ENCODE measurements at places on chromosomes 3 and 15. TPM values are rescaled to one million over a fixed set of nuclear protein-coding genes. Genes with fewer than 3 reads are reported as not detected.
A peak's percentile ranks its signal among the peaks of the same experiment; 100 is the strongest.

- DNase-seq: no peak
- no peak overlapping the region for H3K27ac ChIP-seq
- H3K4me3 ChIP-seq: no peak overlapping the region
- no peaks in the 10 kb centered on the region for H3K36me3 ChIP-seq
- no peaks in the 10 kb centered on the region for H3K27me3 ChIP-seq
Observed at GRCh38 chr15:57704441-57704840, 2.1 kb upstream of the POLR2M start.

DNA sequence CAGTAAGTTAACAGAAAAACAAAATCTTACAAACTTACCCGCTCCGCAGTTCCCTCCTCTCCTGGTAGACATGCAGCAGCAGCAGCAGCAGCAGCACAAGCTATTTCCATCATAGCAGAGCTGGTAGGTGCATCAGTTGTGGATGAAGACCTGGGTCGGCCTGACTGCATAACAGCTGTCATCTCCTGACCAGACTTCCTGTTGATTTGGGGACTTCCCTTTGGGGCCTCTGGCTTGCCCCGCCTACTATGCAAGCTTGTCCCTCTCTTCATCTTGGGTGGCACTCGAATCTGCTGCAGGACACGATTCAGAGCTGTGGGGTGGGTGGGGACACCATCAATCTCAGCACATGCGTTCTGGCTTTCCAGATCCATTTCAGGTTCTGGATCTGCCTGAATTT lies 65.7 kb downstream of the TMCC1 start:
- peak; percentile 69 for DNase-seq
- no peaks in the 10 kb centered on the region for H3K27me3 ChIP-seq
- no peaks in the 10 kb centered on the region for H3K4me1 ChIP-seq
- H3K27ac ChIP-seq: no peak overlapping the region
- H3K36me3 ChIP-seq: no peaks in the 10 kb centered on the region
- no peak overlapping the region for H3K4me3 ChIP-seq

GRCh38 chr15:93179072-93179471 lies 90.1 kb upstream of the RGMA start:
- H3K27ac ChIP-seq: no peak overlapping the region
- H3K4me1 ChIP-seq: peaks cover 8% of the 10 kb centered on the region
- no peaks in the 10 kb centered on the region for H3K27me3 ChIP-seq
- no peak for DNase-seq

DNA sequence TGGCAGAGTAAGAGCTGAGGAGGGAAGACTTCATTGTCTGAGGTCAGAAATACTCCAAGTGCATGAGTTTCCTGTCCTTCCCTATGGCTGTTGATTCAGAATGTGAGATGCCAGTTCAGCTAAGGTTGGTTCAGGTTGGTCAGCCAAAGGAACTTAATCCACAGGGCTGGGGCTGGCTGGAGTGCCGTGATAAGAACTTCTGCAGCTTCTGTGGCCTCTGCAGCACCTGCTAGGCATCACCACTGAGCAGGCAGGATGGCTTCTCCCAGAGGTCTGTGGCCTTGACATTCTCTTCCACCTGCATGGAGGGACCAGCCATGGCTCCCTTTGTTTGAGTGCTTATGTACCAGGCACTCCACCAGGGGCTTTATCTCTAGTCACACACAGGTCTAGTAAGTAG lies 109.5 kb upstream of the PLXNA1 start:
- DNase-seq: no peak
- H3K4me3 ChIP-seq: no peak overlapping the region
- no peaks in the 10 kb centered on the region for H3K27me3 ChIP-seq
- no peaks in the 10 kb centered on the region for H3K36me3 ChIP-seq
- no peaks in the 10 kb centered on the region for H3K4me1 ChIP-seq

DNA sequence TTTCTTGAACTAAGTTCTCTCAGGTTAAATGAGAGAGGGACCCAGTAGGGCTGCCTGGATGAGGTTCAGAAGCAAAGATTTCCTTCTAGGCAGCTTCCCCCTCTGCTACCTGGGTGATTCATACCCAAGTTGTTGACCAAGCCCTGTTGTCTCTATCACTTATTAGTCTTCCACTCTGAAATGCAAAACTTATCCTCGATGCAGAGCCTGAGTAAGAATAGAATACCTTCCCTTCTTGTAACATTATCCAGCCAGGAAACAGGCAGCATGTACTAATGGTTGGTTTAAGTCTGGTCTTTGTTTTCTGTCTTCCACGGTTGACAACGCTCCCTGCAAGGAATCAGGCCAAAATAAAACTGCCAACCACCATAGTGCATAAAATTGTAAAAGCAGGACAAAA lies 377.3 kb downstream of the MECOM start:
- H3K27me3 ChIP-seq: no peaks in the 10 kb centered on the region
- no peak for DNase-seq
- H3K4me3 ChIP-seq: no peak overlapping the region

GRCh38 chr3:182683453-182683852 lies 109.9 kb upstream of the ATP11B start:
- no peak for DNase-seq
- peaks cover 3% of the 10 kb centered on the region for H3K4me1 ChIP-seq
- H3K4me3 ChIP-seq: no peak overlapping the region
- H3K27me3 ChIP-seq: no peaks in the 10 kb centered on the region
- no peak overlapping the region for H3K27ac ChIP-seq
- H3K36me3 ChIP-seq: no peaks in the 10 kb centered on the region

- H3K4me3 ChIP-seq: peak overlapping the region; percentile 95
- no peaks in the 10 kb centered on the region for H3K36me3 ChIP-seq
- no peaks in the 10 kb centered on the region for H3K27me3 ChIP-seq
- peaks cover 9% of the 10 kb centered on the region for H3K4me1 ChIP-seq
- peak overlapping the region; percentile 99 for H3K27ac ChIP-seq
- no peak for DNase-seq
Observed at GRCh38 chr3:33718595-33718907, 497 bp upstream of the CLASP2 start.

- H3K27me3 ChIP-seq: no peaks in the 10 kb centered on the region
- no peak overlapping the region for H3K27ac ChIP-seq
- H3K4me1 ChIP-seq: no peaks in the 10 kb centered on the region
Observed at GRCh38 chr15:65050270-65050669, 5.1 kb downstream of the SLC51B start.

DNA sequence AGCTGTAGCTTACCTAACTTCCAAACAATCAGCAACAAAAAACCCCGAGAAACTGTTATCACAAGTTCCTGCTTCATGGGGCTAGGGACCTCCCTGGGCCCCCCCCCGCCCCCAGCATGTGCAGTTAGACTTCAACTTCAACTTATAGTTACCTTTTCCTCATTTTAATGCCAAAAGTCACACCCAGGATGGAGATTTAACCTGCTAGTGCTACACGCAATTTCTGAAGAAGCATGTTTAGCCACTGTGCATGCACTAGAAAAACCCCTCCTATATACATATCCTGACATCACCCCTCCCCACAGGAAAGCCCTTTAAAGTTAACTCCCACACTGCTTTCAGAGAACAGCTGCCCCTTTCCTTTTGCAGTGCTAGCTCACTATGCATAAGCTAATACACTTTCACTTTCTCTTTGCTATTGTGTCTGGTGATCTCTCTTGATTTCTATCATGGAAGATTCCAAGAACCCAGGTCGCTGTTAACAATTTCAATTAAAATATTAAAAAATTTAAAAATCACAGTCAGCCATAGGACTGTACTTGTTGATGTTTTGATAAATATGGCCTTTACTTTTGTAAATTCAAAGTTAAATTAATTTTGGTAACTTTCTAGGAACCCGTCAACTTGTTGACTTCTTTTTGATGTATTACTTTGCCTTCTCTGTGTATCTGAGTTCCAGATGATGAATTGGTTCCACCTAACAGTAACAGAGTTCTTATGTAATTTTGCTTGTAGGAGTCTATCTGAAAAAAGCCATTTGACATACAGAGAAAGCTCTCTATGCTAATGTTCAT lies 75.2 kb upstream of the ACAD9 start:
- H3K36me3 ChIP-seq: peaks cover 47% of the 10 kb centered on the region
- no peaks in the 10 kb centered on the region for H3K27me3 ChIP-seq
- H3K4me1 ChIP-seq: no peaks in the 10 kb centered on the region
- H3K4me3 ChIP-seq: peak overlapping the region; percentile 28

GRCh38 chr15:66153549-66154415 lies 99.8 kb downstream of the MEGF11 start:
- no peaks in the 10 kb centered on the region for H3K36me3 ChIP-seq
- H3K27ac ChIP-seq: no peak overlapping the region
- H3K27me3 ChIP-seq: no peaks in the 10 kb centered on the region
- H3K4me3 ChIP-seq: no peak overlapping the region

GRCh38 chr3:114904633-114905032 lies 242.5 kb downstream of the ZBTB20 start:
- no peaks in the 10 kb centered on the region for H3K4me1 ChIP-seq
- DNase-seq: no peak

- H3K27ac ChIP-seq: no peak overlapping the region
- no peak overlapping the region for H3K4me3 ChIP-seq
- H3K36me3 ChIP-seq: no peaks in the 10 kb centered on the region
Observed at GRCh38 chr3:182052332-182052731, 340.6 kb downstream of the SOX2 start.

DNA sequence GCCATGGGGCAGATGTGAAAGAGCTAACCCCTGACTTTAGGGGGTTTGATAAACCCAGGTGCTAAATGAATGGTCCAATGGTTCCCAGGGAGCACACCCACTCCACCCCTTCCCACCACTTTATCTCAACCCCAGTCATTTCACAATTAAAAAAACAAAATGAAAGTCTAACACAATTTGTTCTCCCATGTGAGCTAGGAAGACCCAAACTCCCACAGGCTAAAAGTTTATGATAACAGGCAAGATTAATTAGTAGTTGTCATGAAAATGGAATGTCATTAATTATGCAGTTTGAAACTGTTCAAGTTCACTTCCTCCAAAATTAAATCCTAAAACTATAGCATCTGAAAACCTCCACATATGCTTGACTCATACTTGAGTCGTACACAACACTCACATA lies 63.3 kb upstream of the TPM1 start:
- H3K36me3 ChIP-seq: no peaks in the 10 kb centered on the region
- no peaks in the 10 kb centered on the region for H3K27me3 ChIP-seq
- H3K27ac ChIP-seq: no peak overlapping the region
- no peaks in the 10 kb centered on the region for H3K4me1 ChIP-seq
- H3K4me3 ChIP-seq: no peak overlapping the region

- no peak for DNase-seq
- no peaks in the 10 kb centered on the region for H3K4me1 ChIP-seq
- no peaks in the 10 kb centered on the region for H3K36me3 ChIP-seq
- H3K27ac ChIP-seq: no peak overlapping the region
- H3K27me3 ChIP-seq: no peaks in the 10 kb centered on the region
- no peak overlapping the region for H3K4me3 ChIP-seq
Observed at GRCh38 chr3:119417771-119418512, 45.5 kb downstream of the TMEM39A start.

DNA sequence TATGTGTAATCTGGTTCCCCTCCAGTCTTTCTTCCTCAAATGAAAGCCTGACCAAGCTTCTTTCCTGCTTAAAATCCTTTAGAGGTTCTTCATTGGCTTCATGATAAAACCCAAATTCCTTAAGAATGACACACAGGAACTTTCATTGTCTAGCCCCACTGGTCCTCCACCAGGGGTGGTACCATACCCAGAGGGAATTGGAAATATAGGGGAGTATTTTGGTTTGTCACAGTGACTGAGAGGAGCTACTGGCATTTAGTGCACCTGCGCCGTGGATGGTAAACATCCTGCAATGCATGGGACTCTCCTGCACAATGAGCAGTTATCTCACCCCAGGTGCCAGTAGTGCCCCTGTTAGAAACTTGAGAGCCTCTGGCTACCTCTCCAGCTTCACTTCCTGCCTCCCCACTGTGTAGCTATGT lies 10.8 kb downstream of the ZWILCH start:
- H3K27me3 ChIP-seq: no peaks in the 10 kb centered on the region
- no peak overlapping the region for H3K4me3 ChIP-seq
- no peak for DNase-seq

GRCh38 chr3:139473155-139473771 lies 3.1 kb downstream of the RBP2 start:
- H3K27ac ChIP-seq: peak overlapping the region; percentile 14
- H3K4me3 ChIP-seq: no peak overlapping the region
- no peak for DNase-seq
- H3K4me1 ChIP-seq: no peaks in the 10 kb centered on the region

GRCh38 chr3:159620873-159621272 lies 367.8 kb upstream of the IL12A start:
- no peak overlapping the region for H3K4me3 ChIP-seq
- DNase-seq: no peak
- H3K36me3 ChIP-seq: no peaks in the 10 kb centered on the region

DNA sequence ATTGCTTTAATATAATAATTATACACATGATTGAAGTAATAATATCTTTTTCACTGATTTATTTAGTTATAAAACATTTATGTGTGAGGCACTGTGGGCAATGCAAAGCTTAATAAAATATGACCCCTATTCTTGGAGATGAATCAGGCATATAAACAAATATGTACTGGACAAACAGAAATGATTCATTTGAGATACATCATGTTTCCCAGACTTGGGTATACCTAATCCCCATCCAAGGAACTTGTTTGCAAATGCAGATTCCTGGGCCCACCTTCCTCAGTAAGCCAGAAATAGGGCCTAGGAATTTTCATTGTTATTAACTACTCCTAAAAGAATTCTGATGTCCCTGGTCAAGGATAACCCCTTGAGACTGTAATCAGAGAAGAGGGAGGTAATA lies 184.2 kb downstream of the CHL1 start:
- no peak overlapping the region for H3K4me3 ChIP-seq
- no peaks in the 10 kb centered on the region for H3K27me3 ChIP-seq
- DNase-seq: no peak
- H3K27ac ChIP-seq: no peak overlapping the region
- no peaks in the 10 kb centered on the region for H3K4me1 ChIP-seq

DNA sequence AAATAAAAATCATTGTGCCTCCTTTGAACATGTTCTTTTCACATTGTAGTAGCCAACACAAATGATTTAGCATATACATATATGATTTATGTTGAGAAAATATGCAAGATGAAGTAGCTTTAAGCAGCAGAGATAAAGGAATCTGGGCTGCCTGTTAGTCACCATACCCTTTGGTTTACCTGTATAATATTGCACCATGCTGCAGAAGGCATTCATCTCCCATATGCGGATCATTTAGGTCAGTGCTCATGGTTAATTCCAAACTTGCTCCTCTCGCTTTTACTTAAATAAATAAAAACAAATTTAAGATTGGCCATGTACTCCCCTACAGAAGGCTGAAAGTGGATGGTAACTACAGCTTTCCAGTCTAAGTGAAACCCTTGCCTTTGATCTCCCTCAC lies 86.7 kb upstream of the TBL1XR1 start:
- peaks cover 4% of the 10 kb centered on the region for H3K4me1 ChIP-seq
- H3K36me3 ChIP-seq: no peaks in the 10 kb centered on the region
- H3K4me3 ChIP-seq: no peak overlapping the region
- no peak overlapping the region for H3K27ac ChIP-seq
- no peak for DNase-seq

- H3K36me3 ChIP-seq: no peaks in the 10 kb centered on the region
- H3K27me3 ChIP-seq: no peaks in the 10 kb centered on the region
- H3K4me3 ChIP-seq: no peak overlapping the region
- no peaks in the 10 kb centered on the region for H3K4me1 ChIP-seq
Observed at GRCh38 chr3:39637807-39638206, 170.3 kb downstream of the MOBP start.

- no peaks in the 10 kb centered on the region for H3K36me3 ChIP-seq
- H3K27me3 ChIP-seq: no peaks in the 10 kb centered on the region
- no peak overlapping the region for H3K27ac ChIP-seq
- H3K4me1 ChIP-seq: no peaks in the 10 kb centered on the region
- no peak overlapping the region for H3K4me3 ChIP-seq
Observed at GRCh38 chr3:140577911-140578310, 100.0 kb upstream of the TRIM42 start.

CCR4 gene
- not detected for total RNA-seq

CILP gene
- 26.9 TPM for total RNA-seq

CP gene
- 4.7 TPM for total RNA-seq

GNB5 gene
- 7.9 TPM for total RNA-seq

PLXNA1 gene
- 54.5 TPM for total RNA-seq

TRIM59 gene
- 1.7 TPM for total RNA-seq

SRGAP3 gene
- total RNA-seq: 24.8 TPM

PLCH1 gene
- 12.4 TPM for total RNA-seq

ECT2 gene
- 11.2 TPM for total RNA-seq
